Breast epithelium (tissue), 4 donors: ENCODE measurements at places on chromosomes 2 and 18. TPM values are rescaled to one million over a fixed set of nuclear protein-coding genes. Genes with fewer than 3 reads are reported as not detected.

GRCh38 chr2:132884705-132885104, 214.7 kb upstream of the LYPD1 start:
- DNase-seq, result no peak
- no peak overlapping the region for H3K4me3 ChIP-seq
- no peaks in the 10 kb centered on the region for H3K4me1 ChIP-seq
- H3K27ac ChIP-seq, result no peak overlapping the region
- no peaks in the 10 kb centered on the region for H3K36me3 ChIP-seq

DNA sequence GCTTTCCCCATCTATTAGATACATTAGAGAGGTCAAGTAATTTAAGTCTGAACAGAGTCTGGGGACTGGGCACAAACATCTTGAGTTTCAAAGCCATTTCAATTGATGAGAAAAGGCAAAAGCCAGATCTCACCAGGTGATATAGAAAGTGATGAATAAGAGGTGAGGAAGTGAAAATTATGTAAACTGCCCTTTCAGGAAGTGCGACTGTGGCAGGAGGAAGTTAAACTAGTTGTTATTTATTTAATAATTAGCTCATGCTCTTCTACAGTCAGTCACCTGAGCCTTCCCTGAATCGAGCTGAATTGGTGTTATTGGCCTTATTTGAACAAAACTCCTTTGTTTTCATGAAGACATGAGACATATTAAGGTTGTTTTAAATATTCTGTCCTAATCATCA, 115.1 kb downstream of the CDH20 start:
- no peak overlapping the region for H3K4me3 ChIP-seq
- no peaks in the 10 kb centered on the region for H3K36me3 ChIP-seq
- H3K27ac ChIP-seq, result no peak overlapping the region
- no peak for DNase-seq
- no peaks in the 10 kb centered on the region for H3K4me1 ChIP-seq
- no peaks in the 10 kb centered on the region for H3K27me3 ChIP-seq

DNA sequence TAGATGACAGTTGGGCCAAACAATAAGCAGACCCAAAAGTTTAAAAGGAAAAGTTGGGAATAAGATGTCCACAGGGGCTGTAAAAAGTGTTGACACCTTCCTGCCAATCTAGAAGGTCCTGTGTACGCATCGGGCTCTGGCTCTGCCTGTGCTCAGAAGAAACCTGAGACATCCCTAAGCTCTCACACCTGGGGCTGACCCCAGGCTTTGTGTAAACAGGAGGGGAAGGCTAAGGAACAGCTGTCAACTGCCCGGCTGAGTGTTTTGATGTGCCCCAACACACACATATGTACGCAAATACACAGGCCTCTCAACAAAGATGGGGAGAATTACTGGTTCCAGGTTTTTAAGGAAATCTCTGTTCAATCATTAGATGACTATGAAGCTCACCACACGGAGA, 59.5 kb downstream of the TMEM131 start:
- H3K27ac ChIP-seq, result no peak overlapping the region
- DNase-seq, result no peak
- H3K27me3 ChIP-seq, result no peaks in the 10 kb centered on the region
- no peak overlapping the region for H3K4me3 ChIP-seq
- peaks cover 4% of the 10 kb centered on the region for H3K4me1 ChIP-seq
- no peaks in the 10 kb centered on the region for H3K36me3 ChIP-seq

Gene G6PC2
- total RNA-seq, result not detected
